CD4-positive, CD25-positive, alpha-beta regulatory T cell (primary cell): ENCODE measurements at places on chromosomes 1 and 21. TPM values are rescaled to one million over a fixed set of nuclear protein-coding genes. Genes with fewer than 3 reads are reported as not detected.

- H3K4me1 ChIP-seq = no peaks in the 10 kb centered on the region
- no peak for DNase-seq
- H3K4me3 ChIP-seq = no peak overlapping the region
- H3K27ac ChIP-seq = no peak overlapping the region
Measured at GRCh38 chr1:224014330-224014649, 99.6 kb upstream of the FBXO28 start.

DNA sequence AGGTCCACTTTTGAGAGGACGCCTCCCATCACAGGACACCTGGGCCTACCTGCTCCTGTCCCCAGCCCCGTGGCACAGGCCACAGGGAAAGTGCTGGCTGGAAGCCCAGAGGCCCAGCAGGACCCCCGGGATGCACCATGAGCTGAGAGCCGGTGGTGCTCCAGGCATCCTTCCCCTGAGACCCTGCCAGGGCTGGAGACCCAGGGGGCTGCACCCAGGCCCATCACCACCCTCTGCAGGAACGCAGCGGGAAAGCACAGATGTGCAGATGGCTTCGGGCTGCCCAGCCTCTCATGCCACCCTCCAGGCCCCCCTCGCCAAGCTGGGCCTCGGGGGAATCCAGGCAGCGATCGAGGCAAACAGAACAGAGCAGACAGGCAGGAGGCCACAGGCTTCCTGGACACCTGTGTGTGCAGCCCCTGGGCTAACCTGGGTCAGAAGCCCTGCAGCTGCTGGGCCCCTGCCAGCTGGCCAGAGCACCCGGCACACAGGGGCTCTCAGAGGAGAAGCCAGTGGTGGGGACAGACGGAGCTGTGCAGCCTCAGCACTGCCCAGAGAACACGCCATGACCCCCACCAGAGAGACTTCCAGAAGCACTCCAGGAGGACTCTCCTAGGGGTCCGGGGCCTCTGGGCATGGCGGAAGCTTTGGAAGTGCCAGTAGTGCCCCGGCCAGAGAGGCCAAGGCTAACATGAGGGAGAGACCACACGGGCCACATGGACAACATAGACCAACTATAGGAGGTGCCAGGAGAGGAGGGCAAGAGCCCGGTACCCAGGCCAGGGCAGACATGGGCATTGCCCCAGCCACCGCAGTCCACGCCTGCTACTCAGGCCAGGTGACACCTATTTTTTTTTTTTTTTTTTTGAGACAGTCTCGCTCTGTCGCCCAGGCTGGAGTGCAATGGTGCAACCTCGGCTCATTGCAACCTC is 71.4 kb downstream of the ARHGEF16 start:
- no peaks in the 10 kb centered on the region for H3K36me3 ChIP-seq
- H3K27me3 ChIP-seq = no peaks in the 10 kb centered on the region
- DNase-seq = no peak
- H3K4me1 ChIP-seq = peaks cover 15% of the 10 kb centered on the region
- H3K4me3 ChIP-seq = no peak overlapping the region
- H3K27ac ChIP-seq = no peak overlapping the region

- H3K27ac ChIP-seq = no peak overlapping the region
- no peaks in the 10 kb centered on the region for H3K27me3 ChIP-seq
- H3K36me3 ChIP-seq = no peaks in the 10 kb centered on the region
- no peaks in the 10 kb centered on the region for H3K4me1 ChIP-seq
- H3K4me3 ChIP-seq = no peak overlapping the region
Measured at GRCh38 chr1:214389734-214390133, 108.8 kb downstream of the SMYD2 start.

- no peak for DNase-seq
- H3K27me3 ChIP-seq = peaks cover 2% of the 10 kb centered on the region
- no peaks in the 10 kb centered on the region for H3K36me3 ChIP-seq
Measured at GRCh38 chr1:42043182-42043581, 110.0 kb upstream of the GUCA2B start.

DNA sequence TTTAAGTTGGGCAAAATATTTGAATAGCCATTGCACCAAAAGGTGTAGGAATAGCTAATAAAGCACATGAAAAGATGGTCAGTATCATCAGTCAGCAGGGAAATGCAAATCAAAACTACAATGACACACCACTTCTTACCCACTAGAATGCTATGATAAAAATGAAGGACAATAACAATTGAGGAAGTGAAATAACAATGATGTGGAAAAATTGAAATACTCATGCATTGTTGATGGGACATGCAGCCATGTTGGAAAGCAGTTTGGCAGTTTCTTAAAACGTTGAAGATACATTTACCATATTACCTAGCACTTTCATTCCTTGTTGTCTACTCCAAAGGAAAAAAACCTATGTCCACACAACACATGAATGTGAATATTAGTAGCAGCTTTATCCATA is 28.4 kb downstream of the HSD3B1 start:
- no peaks in the 10 kb centered on the region for H3K27me3 ChIP-seq
- H3K27ac ChIP-seq = no peak overlapping the region
- DNase-seq = no peak

- no peaks in the 10 kb centered on the region for H3K27me3 ChIP-seq
- no peak overlapping the region for H3K4me3 ChIP-seq
- no peak for DNase-seq
- no peaks in the 10 kb centered on the region for H3K4me1 ChIP-seq
- no peak overlapping the region for H3K27ac ChIP-seq
Measured at GRCh38 chr1:43622471-43622870, 27.5 kb upstream of the KDM4A start.

GRCh38 chr1:235297579-235297978 is 30.4 kb downstream of the ARID4B start:
- no peak for DNase-seq
- peak overlapping the region; percentile 84 for H3K4me3 ChIP-seq
- no peaks in the 10 kb centered on the region for H3K27me3 ChIP-seq
- H3K36me3 ChIP-seq = no peaks in the 10 kb centered on the region
- peak overlapping the region; percentile 87 for H3K27ac ChIP-seq

GRCh38 chr1:179082999-179083335 is 1.1 kb downstream of the TOR3A start:
- peaks cover 25% of the 10 kb centered on the region for H3K4me1 ChIP-seq
- H3K27me3 ChIP-seq = no peaks in the 10 kb centered on the region
- H3K36me3 ChIP-seq = peaks cover 6% of the 10 kb centered on the region
- peak overlapping the region; percentile 85 for H3K27ac ChIP-seq
- peak overlapping the region; percentile 84 for H3K4me3 ChIP-seq

DNA sequence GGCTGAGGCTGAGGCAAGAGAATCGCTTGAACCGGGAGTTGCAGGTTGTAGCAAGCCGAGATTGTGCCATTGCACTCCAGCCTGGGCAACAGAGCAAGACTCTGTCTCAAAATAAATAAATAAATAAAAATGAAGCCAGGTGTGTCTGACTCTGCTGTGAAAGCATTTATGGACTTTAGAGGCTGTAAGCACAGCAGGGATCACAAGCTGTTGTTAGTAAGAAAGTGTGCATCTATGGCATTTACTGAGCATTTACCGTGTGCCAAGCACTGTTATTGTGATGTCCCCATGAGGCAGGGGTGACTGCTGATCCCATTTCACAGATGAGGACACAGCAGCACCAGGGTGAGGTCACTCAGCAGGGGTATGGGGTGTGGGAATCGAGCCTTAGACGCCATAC is 20.1 kb downstream of the FAM151A start:
- no peaks in the 10 kb centered on the region for H3K4me1 ChIP-seq
- no peak for DNase-seq
- no peaks in the 10 kb centered on the region for H3K27me3 ChIP-seq
- no peak overlapping the region for H3K4me3 ChIP-seq
- no peak overlapping the region for H3K27ac ChIP-seq

- H3K36me3 ChIP-seq = no peaks in the 10 kb centered on the region
- H3K27me3 ChIP-seq = no peaks in the 10 kb centered on the region
- H3K4me3 ChIP-seq = no peak overlapping the region
- no peak overlapping the region for H3K27ac ChIP-seq
Measured at GRCh38 chr1:79128722-79129121, 122.2 kb upstream of the ADGRL4 start.

- H3K27ac ChIP-seq = no peak overlapping the region
- H3K4me1 ChIP-seq = peaks cover 4% of the 10 kb centered on the region
- DNase-seq = no peak
- no peak overlapping the region for H3K4me3 ChIP-seq
Measured at GRCh38 chr1:149936992-149937705, 470 bp upstream of the MTMR11 start.

DNA sequence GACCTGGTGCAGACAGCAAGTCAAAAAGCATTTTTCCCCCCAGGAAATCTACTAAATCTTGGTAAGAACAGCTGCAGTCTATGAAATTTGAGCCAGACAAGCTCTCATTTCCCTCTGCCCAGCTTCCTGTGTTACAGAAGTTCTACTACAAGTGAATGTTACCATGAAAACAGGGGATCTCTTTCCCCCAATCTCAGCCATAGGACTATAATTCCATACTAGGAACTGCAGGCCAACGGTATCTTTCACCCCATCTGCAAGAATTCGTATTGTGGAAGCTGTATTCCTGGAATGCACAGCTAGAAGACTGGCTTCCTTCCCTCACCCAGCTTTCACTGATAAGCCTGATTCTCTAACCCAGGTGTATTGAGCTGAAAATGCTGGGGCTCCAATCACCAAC is 1655.4 kb downstream of the BRINP3 start:
- H3K27ac ChIP-seq = no peak overlapping the region
- no peaks in the 10 kb centered on the region for H3K27me3 ChIP-seq
- H3K4me3 ChIP-seq = no peak overlapping the region
- no peaks in the 10 kb centered on the region for H3K36me3 ChIP-seq
- DNase-seq = no peak

DNA sequence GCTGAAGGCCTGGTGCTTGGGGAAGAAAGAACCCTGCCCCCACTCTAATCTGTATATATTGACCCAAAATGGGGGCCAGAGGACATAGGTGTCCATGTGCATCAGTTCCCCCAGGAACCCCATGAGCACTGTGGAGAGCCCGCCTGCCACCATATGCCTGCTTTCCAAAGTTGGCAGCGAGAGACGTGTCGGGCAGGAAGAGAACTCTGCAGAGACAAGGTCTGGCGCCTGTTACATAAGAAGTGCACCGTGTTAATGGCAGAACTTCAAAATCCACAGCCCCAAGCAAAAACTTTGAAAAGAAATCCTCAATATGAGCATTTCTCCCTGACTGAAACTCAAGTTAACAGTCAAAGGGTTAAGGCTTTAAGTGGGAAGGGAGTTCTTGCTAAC is 8.0 kb downstream of the CTNNBIP1 start:
- no peaks in the 10 kb centered on the region for H3K27me3 ChIP-seq
- H3K27ac ChIP-seq = no peak overlapping the region
- no peaks in the 10 kb centered on the region for H3K36me3 ChIP-seq

- peak; percentile 28 for DNase-seq
- H3K27ac ChIP-seq = peak overlapping the region; percentile 50
- H3K36me3 ChIP-seq = peaks cover 58% of the 10 kb centered on the region
- no peaks in the 10 kb centered on the region for H3K27me3 ChIP-seq
- H3K4me1 ChIP-seq = peaks cover 30% of the 10 kb centered on the region
Measured at GRCh38 chr21:37224861-37225839, 42.0 kb downstream of the VPS26C start.

DNA sequence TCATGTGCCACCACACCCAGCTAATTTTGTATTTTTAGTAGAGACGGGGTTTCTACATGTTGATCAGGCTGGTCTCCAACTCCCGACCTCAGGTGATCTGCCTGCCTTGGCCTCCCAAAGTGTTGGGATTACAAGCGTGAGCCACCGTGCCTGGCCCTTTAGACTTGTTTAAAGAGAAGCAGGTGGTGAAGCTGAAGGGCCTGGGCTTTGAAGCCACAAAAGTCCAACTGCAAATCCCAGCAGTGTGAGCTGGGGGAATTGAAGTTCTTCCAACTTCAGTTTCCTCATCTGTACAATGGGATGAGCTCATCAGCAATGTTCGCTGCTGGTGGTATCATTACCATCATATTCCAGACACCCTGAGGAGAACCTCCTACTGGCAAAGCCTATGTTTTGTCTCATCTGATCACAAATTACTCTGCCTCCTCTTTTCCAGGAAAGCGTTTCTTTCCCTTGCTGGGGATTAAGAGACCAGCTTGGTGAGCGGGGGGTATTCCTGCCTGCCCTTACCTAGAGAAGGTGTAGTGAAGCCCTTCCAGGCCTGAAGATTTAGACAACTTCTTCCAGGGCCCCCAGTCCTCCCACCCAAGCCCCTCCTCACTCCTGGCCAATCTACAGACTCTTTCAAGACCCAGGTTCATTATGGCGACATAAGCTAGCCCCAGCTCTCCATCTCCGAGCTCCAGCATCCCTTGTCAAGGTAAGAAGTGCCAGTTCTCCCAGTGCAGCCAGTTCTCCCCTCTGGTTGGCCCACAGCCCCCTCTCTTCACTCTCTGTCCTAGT is 2.4 kb upstream of the SHISA4 start:
- no peak overlapping the region for H3K4me3 ChIP-seq
- DNase-seq = no peak
- H3K27me3 ChIP-seq = peaks cover 19% of the 10 kb centered on the region
- no peak overlapping the region for H3K27ac ChIP-seq
- H3K4me1 ChIP-seq = peaks cover 13% of the 10 kb centered on the region

GRCh38 chr1:212977781-212978645 is 27.7 kb downstream of the VASH2 start:
- peaks cover 33% of the 10 kb centered on the region for H3K4me1 ChIP-seq
- H3K27me3 ChIP-seq = no peaks in the 10 kb centered on the region
- peak overlapping the region; percentile 64 for H3K27ac ChIP-seq
- H3K4me3 ChIP-seq = no peak overlapping the region
- H3K36me3 ChIP-seq = no peaks in the 10 kb centered on the region

PLA2G2C gene
- not detected for total RNA-seq

GPBP1L1 gene
- total RNA-seq = 177 TPM

PRMT2 gene
- 90.4 TPM for total RNA-seq

CD160 gene
- total RNA-seq = not detected
